ENCODE measurements at places on chromosomes 12 and 14.

DNA sequence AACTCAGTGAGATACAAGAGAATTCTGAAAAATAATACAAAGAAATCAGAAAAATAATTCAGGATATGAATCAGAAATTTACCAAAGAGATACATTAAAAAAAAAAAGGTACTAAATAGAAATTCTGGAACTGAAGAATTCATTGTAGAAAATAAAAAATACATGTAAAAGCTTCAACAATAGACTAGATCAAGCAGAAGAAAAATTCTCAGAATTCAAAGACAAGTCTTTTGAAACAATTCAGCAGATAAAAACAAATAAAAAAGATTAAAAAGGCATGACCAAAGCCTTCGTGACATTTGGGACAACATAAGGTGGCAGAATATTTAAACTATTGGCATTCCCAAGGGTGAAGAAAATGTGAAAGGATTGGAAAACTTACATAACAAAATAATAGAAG lies 133.1 kb upstream of the CNOT2 start:
- H3K36me3 ChIP-seq: no peaks in the 10 kb centered on the region
- no peak overlapping the region for H3K4me3 ChIP-seq
- no peak overlapping the region for H3K27ac ChIP-seq
- H3K4me1 ChIP-seq: peaks cover 2% of the 10 kb centered on the region
- H3K27me3 ChIP-seq: no peaks in the 10 kb centered on the region

GRCh38 chr14:22418631-22419030 lies 170.4 kb downstream of the DAD1 start:
- H3K4me1 ChIP-seq: peaks cover 31% of the 10 kb centered on the region
- H3K36me3 ChIP-seq: no peaks in the 10 kb centered on the region
- no peak overlapping the region for H3K4me3 ChIP-seq
- no peak for DNase-seq

- H3K27ac ChIP-seq: no peak overlapping the region
- no peak for DNase-seq
- peaks cover 11% of the 10 kb centered on the region for H3K4me1 ChIP-seq
- H3K36me3 ChIP-seq: no peaks in the 10 kb centered on the region
- H3K4me3 ChIP-seq: no peak overlapping the region
Observed at GRCh38 chr14:66511849-66512248, 3.9 kb downstream of the GPHN start.

DNA sequence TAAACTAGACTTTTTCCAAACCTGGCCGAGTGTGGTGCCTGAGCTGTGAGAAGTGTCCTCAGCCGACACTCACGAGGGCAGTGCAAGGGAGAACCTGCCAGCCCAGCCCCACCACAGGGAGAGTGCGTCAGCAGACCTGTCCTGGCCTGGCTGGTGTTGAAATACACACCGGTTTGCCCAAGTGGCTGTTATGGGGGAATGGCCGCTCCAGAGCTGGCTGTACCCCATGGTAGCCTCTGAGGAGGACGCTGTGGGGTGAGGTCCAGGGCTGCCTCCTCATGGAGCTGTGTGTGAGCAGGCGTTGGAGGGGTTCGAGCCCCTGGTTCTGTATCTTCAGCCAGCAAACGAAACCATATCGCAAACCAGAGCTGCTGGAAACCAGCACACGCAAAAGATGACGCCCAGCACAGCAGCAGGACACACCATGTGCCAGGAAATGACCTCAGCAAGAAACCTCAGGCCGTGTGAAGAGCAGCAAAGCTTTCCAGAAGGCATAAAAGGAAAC lies 9.4 kb downstream of the ANKRD9 start:
- H3K4me3 ChIP-seq: no peak overlapping the region
- DNase-seq: no peak
- no peaks in the 10 kb centered on the region for H3K36me3 ChIP-seq
- H3K27me3 ChIP-seq: no peaks in the 10 kb centered on the region
- no peak overlapping the region for H3K27ac ChIP-seq
